ENCODE measurements at places on chromosomes 4 and X. TPM values are rescaled to one million over a fixed set of nuclear protein-coding genes. Genes with fewer than 3 reads are reported as not detected.

The RASGEF1B gene
- total RNA-seq, result 7.2 TPM

DNA sequence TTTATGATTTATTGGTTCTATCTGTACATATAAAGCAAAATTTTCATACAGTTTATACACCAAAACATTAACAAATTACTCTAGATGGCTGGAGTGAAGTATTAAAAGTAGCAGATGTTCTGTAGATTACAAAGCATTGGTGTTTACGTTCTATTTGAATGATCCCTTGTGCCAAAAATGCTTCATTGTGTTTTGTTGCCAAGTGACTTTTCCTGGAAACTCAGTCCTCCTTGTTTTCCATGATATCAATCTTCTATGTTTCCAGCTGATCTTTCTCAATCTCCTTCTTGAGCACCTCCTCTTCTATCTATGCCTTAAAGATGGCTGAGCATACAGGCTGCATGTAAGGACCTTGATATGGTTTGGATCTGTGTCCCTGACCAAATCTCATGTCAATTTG, 263.6 kb upstream of the CTSO start:
- H3K27me3 ChIP-seq, result no peaks in the 10 kb centered on the region
- no peak overlapping the region for H3K4me3 ChIP-seq
- no peak for DNase-seq
- H3K27ac ChIP-seq, result no peak overlapping the region
- peaks cover 11% of the 10 kb centered on the region for H3K36me3 ChIP-seq
- H3K4me1 ChIP-seq, result no peaks in the 10 kb centered on the region

DNA sequence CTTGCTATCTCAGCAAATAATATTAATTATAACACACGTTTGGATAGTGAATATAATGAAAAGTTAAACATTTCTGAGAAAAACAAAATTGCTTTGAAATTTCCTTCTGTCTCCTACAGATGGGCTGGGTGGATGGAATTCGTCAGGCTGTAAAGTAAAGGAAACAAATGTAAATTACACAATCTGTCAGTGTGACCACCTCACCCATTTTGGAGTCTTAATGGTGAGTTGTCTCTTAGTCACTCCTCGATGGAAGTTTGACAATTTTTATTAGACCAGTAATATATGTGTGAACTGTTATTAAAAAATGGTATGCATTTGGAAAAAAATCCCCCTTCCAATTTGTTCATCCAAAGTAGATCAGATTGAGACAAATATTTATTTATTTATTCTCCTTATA, 92.5 kb upstream of the BRS3 start:
- peaks cover 1% of the 10 kb centered on the region for H3K27me3 ChIP-seq
- no peak for DNase-seq
- H3K4me1 ChIP-seq, result no peaks in the 10 kb centered on the region
- H3K36me3 ChIP-seq, result no peaks in the 10 kb centered on the region
- no peak overlapping the region for H3K4me3 ChIP-seq

- H3K27ac ChIP-seq, result no peak overlapping the region
- no peaks in the 10 kb centered on the region for H3K4me1 ChIP-seq
- H3K4me3 ChIP-seq, result no peak overlapping the region
- DNase-seq, result no peak
Observed at GRCh38 chrX:135354288-135354687, 45.0 kb downstream of the ETDC start.

GRCh38 chrX:110317061-110317819, 645 bp downstream of the AMMECR1 start:
- H3K4me3 ChIP-seq, result peak overlapping the region; percentile 88
- no peaks in the 10 kb centered on the region for H3K27me3 ChIP-seq
- no peaks in the 10 kb centered on the region for H3K36me3 ChIP-seq
- DNase-seq, result peak; percentile 53
- peaks cover 35% of the 10 kb centered on the region for H3K4me1 ChIP-seq
- peak overlapping the region; percentile 90 for H3K27ac ChIP-seq

- no peak overlapping the region for H3K27ac ChIP-seq
- no peaks in the 10 kb centered on the region for H3K36me3 ChIP-seq
- DNase-seq, result no peak
- peaks cover 3% of the 10 kb centered on the region for H3K4me1 ChIP-seq
- H3K27me3 ChIP-seq, result no peaks in the 10 kb centered on the region
Observed at GRCh38 chr4:14100349-14100748, 472.8 kb upstream of the BOD1L1 start.

GRCh38 chr4:127211650-127212560, 420.9 kb upstream of the INTU start:
- no peaks in the 10 kb centered on the region for H3K36me3 ChIP-seq
- no peaks in the 10 kb centered on the region for H3K27me3 ChIP-seq

GRCh38 chr4:8832113-8832915, 39.3 kb downstream of the HMX1 start:
- no peak overlapping the region for H3K4me3 ChIP-seq
- H3K36me3 ChIP-seq, result no peaks in the 10 kb centered on the region
- H3K27ac ChIP-seq, result no peak overlapping the region
- peaks cover 2% of the 10 kb centered on the region for H3K4me1 ChIP-seq

Measured in mesothelial cell of epicardium (in vitro differentiated cells).